ENCODE measurements at places on chromosomes 6 and 20.

DNA sequence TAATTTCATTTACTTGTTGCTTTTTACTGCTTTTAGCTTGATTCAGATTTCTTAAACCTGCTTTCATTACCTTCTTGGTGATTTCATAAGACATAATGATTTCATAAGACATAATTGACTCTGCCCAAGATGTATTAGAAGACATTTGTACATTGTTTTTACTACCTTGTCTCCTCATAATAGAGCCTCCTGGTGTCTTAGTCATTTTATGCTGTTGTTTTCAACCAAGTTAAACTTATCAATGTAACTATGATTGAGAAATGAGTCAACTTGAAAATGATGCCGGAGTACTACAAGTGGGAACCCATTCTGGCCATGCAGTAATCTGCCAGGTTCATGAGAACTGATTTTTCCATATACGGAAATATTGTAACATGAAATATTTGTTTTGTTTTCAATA, 573.6 kb downstream of the MMUT start:
- DNase-seq = no peak

GRCh38 chr20:50501972-50502745, 8.0 kb upstream of the PTPN1 start:
- no peak for DNase-seq

- no peak for DNase-seq
Observed at GRCh38 chr6:10409233-10409721, 5.6 kb downstream of the TFAP2A start.

- DNase-seq = no peak
Observed at GRCh38 chr6:128630213-128630612, 109.8 kb upstream of the PTPRK start.
